NCI-H1436 (cell line): ENCODE measurements at places on chromosomes 16 and 17.

GRCh38 chr17:42675965-42676423 lies 800 bp downstream of the PLEKHH3 start:
- no peak for DNase-seq

DNA sequence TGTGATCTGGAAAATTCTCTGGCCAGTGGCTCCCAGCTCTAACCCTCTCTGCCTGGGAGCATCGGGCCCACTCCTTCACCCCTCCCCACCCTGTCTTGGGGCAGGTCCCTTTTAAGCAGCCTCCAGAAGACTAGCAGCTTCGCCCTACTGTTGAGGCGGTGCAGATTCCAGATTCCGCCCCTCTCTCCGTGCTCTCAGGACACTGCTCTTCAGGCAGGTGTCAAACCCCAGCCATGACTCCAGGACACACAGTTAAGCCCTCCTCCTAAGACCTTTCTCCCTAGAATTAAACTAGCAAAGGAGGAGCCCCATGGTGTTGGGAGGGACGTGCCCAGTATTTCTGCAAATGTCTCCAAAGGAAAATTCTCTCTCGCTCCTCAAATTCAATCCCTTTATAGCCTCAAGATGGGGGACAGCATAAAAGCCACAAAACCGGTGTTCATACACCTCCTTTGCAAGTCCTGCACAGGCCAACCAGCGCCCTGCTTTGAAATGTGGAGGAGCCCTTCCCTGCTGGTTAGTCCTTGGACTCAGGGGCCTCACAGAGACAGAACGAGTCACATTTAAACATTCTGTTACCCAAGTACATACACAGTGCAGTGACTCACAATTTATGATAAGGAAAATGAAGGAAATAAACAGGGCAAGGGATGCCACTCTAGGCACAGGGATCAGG lies 7.2 kb downstream of the LPO start:
- no peak for DNase-seq

- DNase-seq, result peak; percentile 42
Measured at GRCh38 chr17:43940630-43941029, 1.6 kb downstream of the PPY start.

- DNase-seq, result no peak
Measured at GRCh38 chr16:16924613-16925012, 545.7 kb downstream of the NPIPA7 start.

DNA sequence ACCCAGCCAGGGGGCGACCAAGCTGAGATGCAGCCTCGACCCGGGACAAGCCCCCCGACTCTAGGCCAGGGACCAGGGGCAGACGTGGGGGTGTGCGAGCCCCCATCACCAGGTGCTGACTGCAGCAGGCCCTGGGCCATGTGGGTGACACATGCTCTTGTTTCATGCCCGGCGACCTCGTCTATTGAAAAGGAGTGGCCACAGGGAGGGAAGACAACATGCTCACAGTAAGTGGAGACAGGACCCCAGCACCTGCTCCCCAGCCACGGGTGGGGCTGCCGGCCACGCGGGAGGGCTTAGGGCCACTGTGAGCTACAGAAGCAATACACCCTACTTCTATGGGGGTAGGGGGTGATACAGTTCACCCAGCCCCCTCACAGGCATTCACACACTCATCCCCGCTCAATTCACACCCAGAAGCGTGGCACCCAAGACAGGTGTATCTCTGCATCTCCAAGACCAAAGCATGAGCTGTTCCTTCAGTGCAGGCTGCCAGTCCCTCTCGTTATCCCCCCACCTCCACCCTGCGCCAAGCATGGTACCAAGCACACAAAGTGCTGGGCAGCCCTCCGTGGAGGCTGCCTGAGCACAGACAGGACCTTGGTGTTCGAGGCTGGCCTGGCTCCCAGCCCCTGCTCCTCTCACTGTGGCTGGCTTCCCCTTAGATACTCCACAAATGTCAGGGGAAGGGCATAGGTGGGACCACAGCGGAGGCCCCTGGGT lies 13.6 kb downstream of the VASN start:
- DNase-seq, result no peak

DNA sequence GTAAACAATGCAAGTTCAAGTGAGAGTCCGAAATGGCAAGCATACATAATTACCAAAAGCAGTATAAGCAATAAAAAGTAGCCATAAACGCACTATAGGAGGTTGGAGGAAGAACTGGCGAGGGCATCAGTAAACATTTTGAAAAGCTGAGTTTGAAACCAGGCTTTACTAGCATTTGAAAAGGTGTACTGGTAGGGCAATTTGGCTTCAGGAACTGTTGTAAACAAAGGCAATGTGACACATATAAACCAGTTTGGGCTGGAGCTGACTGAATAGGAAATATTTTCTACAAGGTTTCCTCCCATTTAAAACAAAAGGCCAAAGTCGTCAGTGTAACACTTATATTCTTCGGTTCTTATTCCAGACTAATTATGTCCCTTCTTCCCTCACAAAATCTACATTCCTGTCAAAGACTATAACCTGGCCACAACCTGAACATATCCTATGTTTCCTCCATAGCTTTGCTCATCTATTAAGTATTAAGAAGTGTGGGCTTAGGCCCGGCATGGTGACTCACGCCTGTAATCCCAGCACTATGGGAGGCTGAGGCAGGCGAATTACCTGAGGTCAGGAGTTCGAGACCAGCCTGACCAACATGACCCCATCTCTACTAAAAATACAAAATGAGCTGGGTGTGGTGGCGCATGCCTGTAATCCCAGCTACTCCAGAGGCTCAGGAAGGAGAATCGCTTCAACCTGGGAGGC lies 7.8 kb downstream of the CBX1 start:
- no peak for DNase-seq

GRCh38 chr16:3542601-3543373 lies 34.4 kb downstream of the NLRC3 start:
- DNase-seq, result no peak

DNA sequence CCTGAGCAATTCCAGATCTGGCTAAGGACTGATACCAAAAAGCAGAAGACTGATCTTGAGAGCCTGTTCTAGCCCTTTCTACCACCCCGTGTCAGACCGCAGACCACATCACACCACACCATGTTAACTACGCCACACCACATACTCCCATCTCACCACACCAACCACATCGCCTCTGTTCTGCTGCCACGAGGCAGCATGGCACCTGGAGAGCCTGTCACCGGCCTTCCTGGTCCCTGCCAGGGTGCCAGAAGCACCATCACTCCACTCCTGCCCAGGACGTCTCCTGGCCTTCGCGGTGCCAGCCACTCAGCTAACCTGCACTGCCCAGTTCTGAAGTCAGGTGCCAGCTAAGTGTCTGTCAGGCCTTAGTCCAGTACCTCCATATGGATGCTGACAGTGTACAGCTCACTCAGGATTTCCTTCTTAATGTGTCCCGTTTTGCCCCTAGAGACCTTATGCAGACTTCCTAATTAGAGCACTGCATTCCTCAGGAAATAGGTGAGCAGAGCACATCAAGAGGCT lies 37.2 kb upstream of the BCAR1 start:
- DNase-seq, result no peak
